ENCODE measurements at places on chromosomes 5 and 9.

DNA sequence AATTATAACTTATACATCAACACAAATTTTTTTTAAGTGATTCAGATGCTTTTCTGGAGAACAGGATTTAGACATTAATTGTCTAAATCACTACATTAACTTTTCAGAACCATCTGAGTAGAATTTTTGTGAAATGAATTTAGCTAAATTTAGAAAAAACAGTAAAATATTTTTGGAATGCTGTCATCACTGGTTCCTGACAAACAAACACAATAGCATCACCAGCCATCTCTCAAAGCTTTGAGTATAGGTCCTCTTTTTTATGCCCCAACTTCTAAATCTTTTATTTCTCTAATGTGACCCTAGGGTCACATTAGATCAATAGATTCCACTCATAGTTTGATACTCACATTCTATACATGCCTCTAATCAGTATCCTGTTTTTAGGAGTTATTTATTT is 104.6 kb downstream of the PRR16 start:
- no peak for DNase-seq

DNA sequence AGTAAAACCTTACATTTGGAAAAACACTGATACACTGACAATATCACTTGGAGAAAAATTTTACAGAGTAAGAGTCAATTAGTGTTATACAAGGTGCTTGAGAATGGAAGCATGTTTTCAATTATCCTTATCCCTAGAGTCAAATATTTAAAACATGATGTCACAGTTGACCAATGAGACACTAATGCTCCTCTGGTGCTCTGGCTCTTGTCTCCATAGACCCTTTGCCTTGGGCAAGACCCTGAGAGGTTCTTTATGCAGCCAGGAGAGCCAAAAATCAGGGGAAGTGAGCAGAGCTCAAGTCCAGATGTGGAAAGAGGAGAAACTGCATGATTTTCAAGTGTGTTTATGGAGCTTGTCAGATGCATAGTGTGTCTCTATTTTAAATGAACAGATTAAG is 153.9 kb downstream of the MARCHF11 start:
- DNase-seq, result no peak

DNA sequence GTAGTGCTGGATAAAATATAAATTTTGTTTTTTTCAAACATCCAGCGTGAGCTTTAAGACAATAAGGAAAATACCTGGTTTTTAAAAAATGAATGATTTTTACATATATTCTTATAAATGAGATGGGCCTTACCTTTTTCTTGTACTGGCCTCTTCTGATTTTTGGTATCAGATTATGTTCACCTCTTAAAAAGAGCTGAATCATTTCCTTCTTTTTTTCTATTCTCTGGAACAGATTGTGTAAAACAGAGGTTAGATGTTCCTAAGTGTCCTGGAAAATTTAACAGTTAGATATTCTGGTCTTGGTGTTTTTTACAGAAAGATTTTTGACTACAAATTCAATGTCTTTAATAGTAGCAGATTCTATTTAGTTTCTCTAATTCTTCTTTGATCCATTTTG is 74.6 kb downstream of the NDUFAF2 start:
- no peak for DNase-seq

DNA sequence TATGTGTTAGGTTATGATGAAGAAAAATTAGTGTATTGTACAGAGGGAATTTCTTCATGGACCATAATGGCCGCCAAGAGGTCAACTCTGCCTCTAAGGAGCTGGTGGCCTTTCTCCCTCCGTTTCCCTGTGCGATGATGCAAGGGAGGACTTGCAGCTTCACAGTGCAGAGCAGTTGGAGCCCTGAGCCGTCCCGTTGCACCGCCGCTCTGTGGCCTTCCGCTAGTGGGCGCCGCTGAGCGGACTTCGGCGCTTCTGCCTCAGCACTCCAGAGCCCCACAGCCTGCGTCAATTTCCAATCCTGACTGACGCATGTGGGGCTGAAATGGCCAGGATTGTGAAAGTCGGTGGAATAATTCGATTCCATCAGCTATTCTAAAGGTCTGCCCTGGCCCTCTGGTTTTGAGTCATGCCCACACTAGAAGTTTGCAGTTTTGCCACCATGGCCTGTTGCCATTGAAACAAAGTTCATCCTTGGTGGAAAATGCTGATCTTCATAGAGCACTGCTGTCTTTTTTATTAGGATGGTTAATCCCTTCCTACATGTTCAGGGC is 22.7 kb upstream of the LECT2 start:
- DNase-seq, result peak; percentile 77

DNA sequence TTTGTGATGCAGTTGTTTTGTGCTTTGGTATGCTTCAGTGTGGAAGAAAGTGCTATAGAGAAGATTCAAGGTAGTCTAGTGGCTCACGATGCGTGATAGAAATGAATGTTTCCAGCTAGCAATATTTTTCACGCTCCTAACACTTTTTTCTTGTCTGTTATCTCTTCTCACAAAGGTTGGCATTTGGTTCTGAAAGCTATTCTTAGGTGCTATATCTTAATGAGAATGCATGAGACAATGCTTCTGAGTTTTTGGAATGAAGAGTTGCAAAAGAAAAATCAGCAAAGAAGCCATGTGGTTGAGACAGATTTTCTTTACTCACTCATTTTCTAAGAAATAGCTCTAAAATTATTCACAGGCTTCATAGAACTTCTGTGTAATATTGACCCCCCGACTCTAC is 122.6 kb downstream of the PDE8B start:
- DNase-seq, result no peak

DNA sequence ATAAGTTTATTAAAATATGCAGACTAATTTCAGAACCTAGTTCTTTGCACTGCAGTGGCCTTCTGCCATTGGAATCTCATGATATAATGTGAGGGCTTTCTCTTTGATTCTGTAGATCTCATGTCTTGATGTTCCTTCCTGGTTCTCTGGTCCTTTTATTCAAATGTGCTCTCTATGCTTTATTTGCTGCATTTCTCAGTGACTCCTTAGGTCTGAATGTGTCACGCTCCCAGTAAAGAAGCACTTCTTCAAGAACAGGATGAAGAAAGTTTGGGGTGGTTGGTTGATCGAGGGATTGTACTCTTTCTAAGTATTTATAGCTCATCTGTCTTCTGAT is 122.6 kb downstream of the GDNF start:
- DNase-seq, result no peak

- no peak for DNase-seq
Observed at GRCh38 chr5:100424787-100425186, 110.4 kb upstream of the FAM174A start.

DNA sequence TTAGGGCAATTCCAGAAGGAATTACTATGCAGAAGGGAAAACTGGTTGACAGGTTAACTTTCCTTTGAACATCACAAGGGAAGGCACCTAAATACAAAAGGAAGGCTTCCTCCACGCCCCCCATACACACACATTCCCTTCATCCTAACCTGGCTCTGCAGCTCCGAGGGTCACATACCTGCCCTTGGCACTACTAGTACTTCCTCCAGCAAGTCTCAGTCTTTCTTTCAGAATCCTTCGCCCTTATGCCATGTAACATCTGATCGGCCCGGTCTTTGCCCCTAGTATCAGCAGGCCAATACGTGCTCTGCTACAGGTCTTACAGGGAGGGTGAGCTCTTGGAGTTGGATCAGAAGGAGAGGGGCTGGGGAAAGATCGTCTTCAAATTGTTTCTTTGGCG is 1.6 kb upstream of the MARCHF6 start:
- DNase-seq, result no peak

- no peak for DNase-seq
Observed at GRCh38 chr5:6261256-6261655, 117.1 kb downstream of the MED10 start.

- no peak for DNase-seq
Observed at GRCh38 chr5:16866273-16866672, 69.8 kb downstream of the MYO10 start.

- DNase-seq, result no peak
Observed at GRCh38 chr5:40606077-40606765, 73.5 kb upstream of the PTGER4 start.

DNA sequence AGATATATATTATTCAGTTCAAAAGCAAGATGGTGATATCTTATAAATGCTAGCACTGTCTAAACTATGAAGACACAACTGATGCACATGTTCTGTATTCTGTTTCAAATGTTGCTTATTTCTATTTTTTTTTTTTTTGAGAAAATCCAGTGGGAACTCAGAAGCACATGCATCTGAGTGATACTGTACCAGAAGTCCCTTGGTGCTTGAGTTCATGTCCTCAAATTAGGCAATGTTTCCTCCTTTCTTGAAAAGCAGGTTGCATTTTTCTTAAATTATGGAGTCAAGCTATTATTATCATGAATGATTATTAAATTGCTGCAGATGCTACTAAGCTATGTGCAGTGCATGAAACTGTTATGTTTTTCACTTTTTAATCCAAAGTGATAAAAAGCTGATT is 70.4 kb downstream of the CAMK4 start:
- DNase-seq, result no peak

DNA sequence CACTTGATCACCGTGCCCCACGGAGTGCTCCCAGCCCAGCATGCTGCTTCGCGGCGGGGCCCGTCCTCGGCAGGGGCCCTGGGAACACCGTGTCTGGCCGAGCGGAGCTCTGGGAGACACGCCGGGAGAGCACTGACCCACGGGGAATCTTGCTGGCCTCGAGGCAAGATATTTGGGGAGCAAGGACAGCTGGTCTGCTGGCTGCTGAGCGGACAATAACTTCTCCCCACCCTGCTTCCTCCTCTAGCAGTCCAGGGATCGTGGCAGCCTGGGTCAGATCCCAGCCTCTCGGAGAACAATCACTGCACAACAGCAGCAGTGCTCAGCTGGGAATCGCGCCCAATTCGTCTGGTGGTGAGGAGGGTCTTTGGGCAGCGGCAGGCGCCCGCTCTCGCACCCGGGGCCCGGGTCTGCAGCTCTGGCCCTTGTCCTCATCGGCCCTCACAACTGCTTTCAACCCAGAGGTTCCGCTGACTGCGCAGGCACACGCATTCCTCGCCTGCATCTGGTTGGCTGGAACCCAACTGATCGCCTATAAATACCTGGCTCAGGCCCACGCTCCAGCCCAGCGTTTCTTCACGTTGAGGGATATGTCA is 43.4 kb downstream of the DBH start:
- no peak for DNase-seq

DNA sequence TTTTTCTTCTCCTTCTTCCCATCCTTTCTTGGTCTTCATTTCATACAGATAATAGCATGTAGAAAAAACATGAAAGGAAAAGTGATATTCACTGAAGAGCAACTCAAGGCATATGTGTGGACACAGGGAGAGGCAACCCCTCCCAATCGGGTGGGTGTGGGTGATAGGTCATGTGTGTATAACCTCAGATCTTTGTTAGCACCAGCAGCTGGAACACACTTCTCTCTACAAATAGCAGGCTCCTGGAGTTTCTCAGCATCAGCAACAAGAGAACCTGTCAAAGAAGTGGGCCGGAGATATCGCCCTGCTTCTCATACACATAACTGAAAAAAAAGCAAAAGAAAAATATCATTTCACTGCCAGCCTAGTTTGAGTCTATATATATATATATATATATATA is 426.4 kb downstream of the DTWD2 start:
- DNase-seq, result no peak

DNA sequence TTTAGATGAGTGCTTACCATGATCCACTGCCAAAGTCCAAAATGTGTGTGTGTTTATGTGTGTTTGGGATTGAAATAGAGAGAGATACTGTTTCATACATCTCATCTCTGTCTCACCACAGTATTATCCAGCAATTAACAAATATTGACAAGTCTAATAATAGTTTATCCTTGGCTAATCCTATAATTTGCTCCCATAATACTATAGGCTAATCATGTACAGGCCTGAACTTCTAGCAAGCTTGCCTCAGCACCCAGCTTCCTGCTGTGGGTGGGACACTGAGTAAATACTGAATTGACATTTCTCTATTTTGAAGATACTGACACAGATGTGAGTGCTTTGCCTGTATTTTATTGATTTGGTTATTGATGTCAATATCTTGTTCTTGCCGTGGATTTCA is 35.3 kb upstream of the KCNV2 start:
- no peak for DNase-seq

DNA sequence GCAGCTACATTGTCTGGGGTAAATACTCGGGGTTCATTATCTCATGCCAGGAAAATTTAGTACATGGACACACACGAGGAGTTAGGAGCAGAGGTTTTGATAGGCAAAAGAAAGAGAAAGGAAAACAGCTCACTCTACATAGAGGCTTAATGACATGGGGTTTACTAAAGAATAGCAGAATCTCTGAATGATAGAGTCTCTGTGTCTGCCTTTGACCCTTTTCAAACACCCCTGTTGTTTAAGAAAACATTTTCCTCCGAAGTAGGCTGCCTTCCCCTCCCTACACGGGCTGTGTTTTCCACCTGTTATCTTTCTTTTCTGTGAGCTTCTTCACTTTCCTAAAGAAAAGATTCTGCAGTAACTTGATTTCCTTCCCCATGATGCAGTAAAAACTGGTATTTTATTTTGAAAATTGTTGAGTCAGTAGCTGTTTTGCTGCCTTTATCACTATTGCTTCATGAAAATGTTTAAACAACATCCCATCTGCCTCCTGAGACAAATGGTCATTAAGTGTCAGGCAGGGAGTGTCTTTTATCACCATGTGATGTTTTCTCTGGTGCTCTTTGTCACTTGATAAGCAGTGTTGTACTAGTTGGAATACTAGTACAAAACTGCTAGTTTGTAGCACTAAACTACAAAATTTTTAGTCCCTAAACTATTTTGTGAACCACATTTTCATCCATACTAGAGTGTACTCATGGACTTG is 76.6 kb downstream of the PPIC start:
- no peak for DNase-seq

GRCh38 chr5:73327908-73328455 is 120.6 kb downstream of the FOXD1 start:
- no peak for DNase-seq

DNA sequence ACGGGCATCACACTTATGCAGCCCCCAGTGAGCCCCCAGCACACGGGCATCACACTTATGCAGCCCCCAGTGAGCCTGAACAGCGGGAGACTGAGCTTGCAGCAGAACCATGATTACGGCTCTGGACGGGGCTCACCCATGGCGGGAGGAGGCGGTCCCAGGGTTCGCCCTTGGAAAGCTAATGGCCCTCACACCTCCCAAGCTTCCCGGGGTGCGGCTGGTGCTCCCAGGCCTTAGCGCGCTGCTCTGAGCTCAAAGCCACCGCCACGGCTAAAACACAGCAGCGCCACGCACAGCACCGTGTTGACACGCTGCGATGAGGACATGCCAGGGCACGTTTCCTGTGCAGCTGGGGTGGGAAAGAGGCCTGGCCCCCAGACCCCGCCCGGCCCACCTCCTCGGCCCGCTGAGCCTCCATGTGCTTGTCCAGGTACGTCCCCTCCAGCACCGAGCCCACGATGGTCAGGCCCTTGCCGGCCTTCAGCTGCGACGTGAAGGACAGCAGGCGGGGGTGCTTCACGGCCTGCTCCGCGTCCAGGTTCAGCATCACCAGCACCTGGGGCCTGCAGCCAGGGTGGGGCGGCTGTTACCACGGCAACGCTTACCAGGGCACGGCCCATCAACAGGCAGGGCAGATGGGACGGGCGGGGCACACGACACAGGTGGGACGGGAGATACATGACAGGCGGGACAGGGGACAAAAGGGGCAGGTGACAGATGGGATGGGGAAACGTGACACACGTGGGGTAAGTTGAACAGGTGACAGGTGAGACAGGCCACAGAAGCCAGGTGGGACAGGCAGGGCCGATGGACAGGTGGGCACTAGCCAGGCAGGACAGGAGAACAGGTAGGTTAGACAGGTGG is 38.4 kb downstream of the SLC12A7 start:
- no peak for DNase-seq

GRCh38 chr5:126093718-126094117 is 329.5 kb upstream of the GRAMD2B start:
- DNase-seq, result no peak

GRCh38 chr5:175747539-175748060 is 89.7 kb downstream of the HRH2 start:
- no peak for DNase-seq
